ENCODE measurements at places on chromosomes 7 and 10. TPM values are rescaled to one million over a fixed set of nuclear protein-coding genes. Genes with fewer than 3 reads are reported as not detected.

The TMEM196 gene
- total RNA-seq = 10.1 TPM

The ITGB1 gene
- total RNA-seq = 102 TPM

The CEP55 gene
- 1.9 TPM for total RNA-seq

The VSTM4 gene
- total RNA-seq = 2.3 TPM

The MYPN gene
- total RNA-seq = not detected

The MOGAT3 gene
- total RNA-seq = not detected

The ABCA13 gene
- total RNA-seq = 0.16 TPM

DNA sequence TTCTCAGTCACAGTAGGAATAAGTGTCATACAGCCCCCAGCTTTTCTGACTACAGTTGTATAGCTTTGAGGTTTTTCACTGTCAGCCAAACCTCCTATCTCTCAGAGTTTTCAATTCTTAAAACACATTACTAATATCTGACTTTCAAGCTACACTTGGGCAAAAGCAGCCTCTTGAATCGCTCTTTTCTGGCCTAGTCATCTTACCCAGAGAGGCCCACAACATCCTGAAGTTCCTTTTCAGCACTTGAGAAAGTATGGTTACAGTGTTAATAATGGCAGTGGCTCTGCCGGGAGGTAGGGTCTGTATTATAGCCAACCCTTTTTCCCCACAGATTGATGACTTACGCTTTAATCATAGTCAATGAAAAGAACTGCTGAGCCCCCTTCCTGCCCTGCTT is 181.0 kb downstream of the LRRC4 start:
- no peak for DNase-seq

DNA sequence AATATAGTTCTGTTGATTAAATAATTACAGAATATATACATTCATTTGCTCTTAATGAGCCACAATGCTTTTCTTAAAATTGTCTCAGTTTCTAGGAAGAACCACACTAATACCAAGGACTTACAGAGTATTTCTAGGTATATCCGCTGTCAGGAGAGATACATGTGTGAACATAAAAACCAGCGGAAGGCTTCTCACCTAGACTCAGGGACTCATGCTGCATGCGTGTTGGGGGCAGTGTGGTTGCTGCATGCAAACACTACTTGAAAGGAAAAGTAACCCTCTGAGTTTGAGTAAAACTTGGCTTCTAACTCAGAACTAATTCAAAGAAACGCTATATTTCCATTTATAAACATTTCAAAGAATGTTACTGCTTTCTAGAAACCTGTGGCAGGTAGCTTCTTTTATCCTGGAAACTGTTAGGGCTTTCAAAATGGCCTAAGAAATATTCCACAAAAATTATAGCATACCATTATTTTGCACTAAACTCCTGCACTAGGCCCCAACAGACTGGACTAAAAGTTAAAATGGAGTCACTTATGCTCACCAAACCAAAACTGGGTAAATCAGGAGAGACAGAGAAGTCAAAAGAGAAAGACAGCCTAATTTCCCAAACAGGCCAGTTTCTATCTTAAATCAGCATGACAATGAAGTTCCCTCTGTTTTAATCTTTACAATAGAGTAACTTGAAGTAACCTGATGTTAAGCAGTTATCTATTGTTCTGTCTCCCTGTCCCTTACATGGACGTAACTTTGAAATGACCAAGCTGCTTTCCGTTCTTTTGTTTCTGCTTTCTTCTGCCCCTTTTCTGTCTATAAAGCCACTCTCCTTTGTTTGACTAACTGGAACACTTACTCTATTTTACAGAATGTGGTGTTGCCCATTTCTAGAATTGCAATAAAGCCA is 95.2 kb upstream of the FAM133B start:
- no peak for DNase-seq

DNA sequence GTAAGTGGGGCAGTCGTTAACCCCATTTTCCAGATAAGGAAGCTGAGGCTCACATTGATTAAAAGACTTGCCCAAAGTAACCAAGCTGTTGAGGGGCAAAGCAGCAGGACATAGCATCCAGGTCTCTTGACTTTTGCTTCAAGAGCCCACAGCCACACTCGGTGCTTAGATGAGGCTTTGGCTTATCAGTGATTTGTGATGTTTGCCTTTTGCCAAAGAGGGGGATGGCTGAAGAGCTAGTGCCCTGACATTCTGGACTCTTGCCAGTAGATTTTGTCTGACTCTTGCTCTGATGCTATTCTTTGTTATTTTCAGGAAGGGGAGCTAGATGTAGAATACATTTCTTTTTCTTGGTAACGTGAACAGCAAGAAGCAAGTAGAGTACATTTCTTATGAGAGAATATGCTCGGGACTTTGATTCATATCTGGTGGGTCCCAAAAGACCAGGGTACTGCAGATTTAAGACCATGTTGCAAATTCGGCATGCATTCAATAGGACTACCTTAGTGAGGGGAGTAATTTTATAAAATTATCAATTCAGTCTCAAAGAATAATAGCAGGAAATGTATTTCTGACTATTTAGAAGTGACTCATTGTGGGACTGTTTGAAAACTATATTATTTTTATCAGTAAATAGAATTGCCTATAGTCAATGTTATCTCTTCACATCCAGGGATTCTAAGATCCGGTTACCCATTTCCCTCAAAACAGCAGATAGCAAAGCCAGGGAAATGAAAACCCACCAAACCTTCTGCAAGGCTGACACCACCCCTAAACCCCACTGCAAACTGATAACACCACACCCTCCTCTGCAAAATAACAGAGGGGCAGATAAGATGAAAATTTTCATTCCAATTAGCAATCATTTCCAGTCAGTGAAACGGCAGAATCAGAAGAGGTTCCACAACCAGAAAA is 180.0 kb upstream of the BMPER start:
- no peak for DNase-seq

- no peak for DNase-seq
These were observed 195.3 kb upstream of the TPK1 start for GRCh38 chr7:145031162-145031561.

GRCh38 chr10:132107949-132108877 is 42.5 kb downstream of the JAKMIP3 start:
- DNase-seq = no peak

DNA sequence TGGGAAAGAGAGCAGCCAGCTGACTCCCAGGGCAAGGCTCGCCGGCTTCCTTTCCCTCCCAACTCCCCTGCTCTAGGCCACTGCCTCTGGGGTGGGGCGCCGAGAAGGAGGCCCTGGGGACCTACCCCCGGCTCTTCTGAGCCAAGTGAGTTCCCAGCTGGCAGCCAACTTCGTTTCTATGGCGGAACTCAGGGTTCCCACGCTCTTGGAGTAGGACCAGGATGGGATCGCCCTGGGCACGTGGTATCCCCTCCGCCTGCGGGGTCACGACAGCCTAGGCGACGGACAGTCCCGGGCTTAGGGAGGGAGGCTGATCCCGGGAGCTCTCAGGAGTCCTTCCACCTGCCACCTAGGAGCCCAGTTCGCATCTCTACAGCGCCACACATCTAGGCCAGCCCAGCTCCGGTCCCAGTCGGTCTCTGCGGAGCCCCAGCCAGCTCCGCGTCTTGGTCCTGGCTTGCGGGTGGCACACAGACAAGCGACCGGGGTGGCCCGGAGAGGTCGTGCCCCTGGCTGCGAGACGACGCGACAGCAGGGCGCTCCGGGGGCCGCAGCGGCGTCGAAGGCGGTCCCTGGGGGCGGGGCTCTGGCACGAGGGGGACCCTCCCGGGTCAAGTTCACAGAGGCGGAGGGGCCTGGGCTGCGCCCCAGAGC is 20.5 kb upstream of the GATA3 start:
- DNase-seq = no peak

DNA sequence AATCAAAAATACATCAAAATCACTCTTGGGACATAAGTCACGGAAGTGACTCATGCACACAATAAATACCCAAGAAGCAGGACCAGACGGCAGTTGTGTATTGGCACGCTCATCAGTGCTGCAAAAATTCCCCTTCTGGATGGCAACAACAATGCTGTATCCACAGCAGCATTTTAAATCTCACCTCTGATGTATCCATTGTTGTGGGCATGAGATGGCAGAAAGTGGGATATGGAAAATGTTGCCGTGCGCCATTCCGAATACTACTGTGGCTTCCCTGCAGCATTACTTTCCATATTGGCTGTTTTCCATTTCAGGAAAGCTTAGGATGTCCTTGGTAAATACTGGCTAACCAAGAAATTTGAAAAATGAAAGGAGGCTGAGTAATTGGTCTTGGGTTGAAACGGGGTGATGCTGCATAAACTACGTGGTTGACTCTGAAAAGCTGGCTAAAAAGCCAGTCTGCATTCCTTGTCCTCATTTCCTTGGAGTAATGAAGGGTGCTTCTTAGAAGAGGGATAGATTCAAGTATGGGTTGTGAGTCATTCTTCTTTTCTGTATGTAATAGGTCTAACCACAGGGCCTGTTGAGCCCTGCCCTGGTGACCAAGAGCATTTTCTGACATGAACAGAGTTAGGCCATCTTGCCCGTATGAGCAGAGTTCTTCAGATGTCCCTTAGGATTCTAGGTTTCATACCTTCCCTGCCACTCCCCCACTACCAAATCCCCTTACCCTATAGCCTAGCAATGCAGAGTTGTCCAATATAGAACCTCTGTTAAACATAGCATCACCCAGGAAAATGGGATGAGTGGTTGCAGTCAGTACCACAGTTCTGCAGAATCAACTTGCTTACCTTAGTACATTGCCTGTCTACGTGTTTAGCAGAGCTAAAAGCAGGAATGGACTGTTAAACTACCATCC is 36.3 kb upstream of the TOMM7 start:
- DNase-seq = no peak

GRCh38 chr10:31273789-31274188 is 45.2 kb upstream of the ZEB1 start:
- no peak for DNase-seq

DNA sequence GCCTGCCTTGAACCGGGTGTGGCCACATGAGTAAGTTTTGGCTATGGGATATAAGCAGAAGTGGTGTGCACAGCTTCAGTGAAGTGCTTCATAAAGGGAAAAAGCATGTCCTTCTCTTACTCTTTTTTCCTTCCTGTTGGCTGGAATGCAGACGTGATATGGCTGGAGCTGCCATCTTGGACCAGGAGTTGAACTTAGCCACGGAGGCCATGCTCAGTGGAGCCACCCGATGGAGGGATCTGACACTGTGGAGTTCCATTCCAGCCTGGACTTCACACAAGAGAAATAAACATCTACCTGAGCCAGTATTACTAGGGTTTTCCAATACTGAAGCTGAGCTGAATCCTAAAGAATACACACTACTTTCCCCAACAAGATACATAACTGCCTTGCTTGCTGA is 52.3 kb downstream of the CCDC3 start:
- no peak for DNase-seq

GRCh38 chr7:121278120-121279021 is 50.4 kb upstream of the WNT16 start:
- DNase-seq = no peak

DNA sequence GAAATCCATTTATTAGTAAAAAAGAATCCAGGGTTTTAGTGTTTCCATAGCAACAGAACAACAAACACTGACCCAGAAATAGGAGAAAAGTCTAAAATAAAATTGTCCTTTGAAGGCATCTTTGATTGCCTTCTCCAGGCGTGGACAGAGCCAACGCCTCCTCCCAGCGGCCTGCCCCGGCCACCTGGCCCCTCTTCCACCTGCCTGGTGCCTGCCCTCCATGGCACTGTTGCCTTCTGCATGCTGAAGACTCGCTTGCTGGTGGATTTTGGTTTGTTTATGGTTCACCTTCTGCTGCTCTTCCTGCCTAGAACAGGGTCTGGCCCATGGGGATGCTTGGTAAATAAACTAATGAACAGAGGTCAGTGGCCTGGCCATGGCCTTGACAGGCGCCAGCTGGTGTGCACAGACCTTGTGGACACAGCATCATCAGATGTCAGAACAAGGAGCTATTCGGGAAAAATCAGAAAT is 107.4 kb downstream of the DYNC2I1 start:
- DNase-seq = no peak

GRCh38 chr7:28155964-28156363 is 24.6 kb downstream of the JAZF1 start:
- DNase-seq = no peak

- DNase-seq = no peak
These were observed 12.6 kb upstream of the ARL4A start for GRCh38 chr7:12674861-12675260.

- no peak for DNase-seq
These were observed 6.7 kb downstream of the TLL2 start for GRCh38 chr10:96507044-96507443.

DNA sequence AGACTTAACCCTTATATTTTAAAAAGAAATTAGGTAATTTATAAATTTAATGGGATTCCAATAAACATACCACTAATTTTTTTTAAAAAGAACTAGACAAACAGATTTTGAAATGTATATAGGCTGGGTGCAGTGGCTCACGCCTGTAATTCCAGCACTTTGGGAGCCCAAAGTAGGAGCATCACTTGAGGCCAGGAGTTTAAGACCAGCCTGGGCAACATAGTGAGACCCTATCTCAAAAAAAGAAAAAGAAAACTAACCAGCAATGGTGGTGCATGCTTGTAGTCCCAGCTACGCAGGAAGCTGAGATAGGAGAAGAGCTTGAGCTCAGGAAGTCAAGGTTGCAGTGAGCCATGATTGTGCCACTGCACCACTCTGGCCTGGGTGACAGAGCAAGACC is 62.7 kb downstream of the EZH2 start:
- DNase-seq = no peak

DNA sequence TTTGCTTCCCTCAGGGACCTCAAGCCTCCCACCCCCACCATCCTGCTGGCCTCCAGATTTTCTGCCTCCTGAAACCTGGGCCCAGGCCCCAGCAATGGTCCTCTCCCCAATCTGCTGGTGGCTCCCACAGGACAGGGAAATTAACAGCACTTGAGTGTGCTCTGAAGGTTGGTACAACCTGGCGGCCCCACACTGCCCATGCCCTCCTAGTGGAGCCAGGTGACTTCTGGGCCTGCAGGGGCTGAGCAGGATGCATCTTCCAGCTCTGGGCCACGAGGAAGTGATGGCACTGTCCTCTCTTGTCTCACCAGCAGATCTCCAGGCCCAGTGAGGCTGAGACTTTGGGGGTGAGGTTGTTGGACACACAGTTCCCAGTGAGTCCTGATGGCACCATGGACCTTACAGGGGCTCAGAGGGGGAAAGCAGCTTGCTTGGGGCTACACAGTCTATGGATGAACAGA is 3.6 kb upstream of the ZMIZ1 start:
- DNase-seq = no peak

DNA sequence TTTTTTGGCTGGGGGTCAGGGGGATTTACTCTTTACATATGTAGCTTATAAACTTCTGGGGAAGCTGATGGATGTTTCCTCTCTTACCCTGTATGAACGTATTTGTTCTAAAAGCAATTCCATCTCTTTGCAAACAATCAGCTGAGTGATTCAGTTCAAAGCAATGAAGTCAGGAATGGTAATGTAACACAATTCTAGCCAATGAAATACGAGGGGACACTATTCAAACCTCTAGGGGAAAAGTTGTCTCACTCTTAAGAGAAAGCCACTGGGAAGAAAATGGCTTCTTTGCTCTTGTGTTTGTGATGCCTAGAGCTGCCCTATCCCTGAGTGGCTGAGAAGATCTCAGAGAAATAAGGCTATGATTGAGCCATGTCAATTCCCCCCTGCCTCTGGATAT is 134.8 kb upstream of the SEMA3C start:
- no peak for DNase-seq

Data from occipital lobe (tissue), 3 donors.